ENCODE measurements at places on chromosomes 3 and 15.

GRCh38 chr3:175941352-175941751 lies 1082.2 kb downstream of the NAALADL2 start:
- peak; percentile 1 for DNase-seq

GRCh38 chr3:82132210-82133069 lies 371.0 kb upstream of the GBE1 start:
- no peak for DNase-seq

DNA sequence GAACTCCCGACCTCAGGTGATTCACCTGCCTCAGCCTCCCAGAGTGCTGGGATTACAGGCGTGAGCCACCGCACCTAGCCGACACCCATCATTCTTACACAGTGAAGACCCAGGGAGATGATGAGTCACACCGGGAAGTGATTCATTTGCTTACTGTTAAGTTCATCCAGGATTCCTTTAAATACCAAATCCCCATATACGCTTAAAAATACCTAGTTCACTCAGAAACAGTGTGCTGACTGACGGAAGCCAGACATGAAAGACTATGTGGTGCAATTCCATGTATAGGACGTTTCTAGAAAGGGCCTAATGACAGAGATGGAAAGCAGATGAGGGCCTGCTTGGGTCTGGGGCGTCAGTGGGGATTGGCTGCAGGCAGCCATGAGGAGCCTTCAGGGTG lies 75.2 kb downstream of the APBA2 start:
- DNase-seq = no peak

GRCh38 chr3:8567784-8568575 lies 66.4 kb downstream of the LMCD1 start:
- DNase-seq = no peak

DNA sequence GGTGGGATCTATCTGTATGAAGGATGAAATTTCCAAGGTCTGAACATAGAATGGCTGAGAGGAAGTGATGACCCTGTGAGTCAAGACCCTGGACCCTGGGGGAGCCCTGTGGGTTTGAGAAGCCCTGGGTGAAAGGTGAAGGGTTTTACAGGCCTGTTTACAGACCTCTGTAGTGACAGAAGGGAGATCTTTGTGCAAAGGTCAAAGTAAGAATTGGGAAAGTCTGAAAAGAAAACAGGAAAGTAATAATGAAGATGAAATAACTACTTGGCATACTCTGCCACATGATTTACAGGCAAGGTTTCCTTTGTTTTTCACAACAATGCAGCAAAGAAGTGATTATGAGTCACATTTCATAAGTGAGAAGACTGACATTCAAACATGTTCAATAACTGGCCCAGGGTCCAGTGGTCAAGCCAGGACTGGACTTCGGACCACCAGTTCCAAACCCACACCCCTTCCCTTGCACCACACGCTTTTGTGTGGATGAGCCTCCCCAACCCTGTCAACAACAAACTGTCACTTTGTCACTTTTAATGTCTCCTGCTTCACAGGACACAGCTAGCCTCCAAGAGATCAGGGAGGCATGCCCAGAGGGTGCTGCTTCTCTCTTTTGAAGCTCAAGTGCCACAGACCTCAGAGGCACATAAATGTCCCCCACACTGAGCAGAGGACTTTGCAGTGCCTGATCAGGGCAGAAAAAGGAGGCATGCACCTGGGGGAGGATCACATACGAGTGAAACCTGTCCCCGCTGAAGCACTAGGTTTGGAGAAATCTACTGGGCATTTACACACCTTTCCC lies 21.5 kb downstream of the CD86 start:
- peak; percentile 49 for DNase-seq

- no peak for DNase-seq
Measured at GRCh38 chr15:41183581-41183980, 47.0 kb downstream of the EXD1 start.

- DNase-seq = peak; percentile 29
Measured at GRCh38 chr3:185176750-185177359, 24.0 kb upstream of the C3orf70 start.

DNA sequence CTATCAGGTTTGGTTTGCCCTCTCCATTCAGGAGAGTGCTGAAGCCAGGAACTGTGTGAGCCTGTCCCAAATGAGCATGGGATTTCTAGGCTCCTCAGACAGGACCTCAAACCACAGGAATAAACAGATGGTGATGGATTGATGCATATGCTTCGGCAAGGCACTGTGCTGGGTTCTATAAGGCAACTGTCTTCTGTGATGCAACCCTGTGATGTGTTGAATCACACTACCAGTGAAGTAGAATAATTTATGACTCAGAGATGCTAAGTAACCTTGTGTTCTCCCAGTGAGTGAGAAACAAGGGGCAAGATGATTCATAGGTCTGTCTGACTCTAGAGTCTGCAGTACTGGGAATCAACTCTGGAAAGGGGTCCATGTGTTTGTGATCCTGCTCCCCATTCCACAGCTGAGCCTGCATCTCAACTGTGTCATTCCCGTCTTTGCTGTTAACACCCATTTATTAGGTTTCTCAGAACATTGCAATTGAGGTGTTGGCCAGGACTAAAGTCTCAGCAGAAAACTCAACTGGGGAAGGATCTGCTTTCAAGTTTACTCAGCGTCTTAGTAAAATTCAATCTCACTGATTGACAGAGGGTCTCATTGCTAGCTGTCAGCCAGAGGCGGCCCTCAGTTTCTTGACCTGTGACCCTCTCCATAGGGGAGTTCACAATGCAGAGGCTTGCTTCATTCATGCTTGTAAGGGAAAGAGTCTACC lies 510.1 kb upstream of the CFAP20DC start:
- no peak for DNase-seq

DNA sequence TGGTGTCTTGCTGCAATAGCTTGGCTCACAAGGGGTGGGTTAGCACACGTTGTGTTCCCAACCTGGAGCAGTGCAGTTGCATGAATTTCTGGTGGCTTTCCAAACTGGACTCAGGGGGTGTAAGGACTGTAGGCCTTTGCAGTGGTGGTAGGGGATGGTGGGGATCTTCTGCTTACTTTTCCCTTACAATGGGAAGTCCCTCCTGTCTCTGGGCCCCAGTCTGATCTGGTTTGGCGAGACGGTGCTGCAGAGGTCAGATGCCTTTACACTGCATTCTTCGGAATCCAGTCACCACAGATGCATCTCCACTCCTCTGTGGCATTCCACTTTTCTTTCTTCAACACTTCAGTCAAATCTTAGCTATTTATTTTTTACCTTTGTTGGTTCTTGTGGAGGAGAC lies 132.1 kb downstream of the DOCK3 start:
- no peak for DNase-seq

DNA sequence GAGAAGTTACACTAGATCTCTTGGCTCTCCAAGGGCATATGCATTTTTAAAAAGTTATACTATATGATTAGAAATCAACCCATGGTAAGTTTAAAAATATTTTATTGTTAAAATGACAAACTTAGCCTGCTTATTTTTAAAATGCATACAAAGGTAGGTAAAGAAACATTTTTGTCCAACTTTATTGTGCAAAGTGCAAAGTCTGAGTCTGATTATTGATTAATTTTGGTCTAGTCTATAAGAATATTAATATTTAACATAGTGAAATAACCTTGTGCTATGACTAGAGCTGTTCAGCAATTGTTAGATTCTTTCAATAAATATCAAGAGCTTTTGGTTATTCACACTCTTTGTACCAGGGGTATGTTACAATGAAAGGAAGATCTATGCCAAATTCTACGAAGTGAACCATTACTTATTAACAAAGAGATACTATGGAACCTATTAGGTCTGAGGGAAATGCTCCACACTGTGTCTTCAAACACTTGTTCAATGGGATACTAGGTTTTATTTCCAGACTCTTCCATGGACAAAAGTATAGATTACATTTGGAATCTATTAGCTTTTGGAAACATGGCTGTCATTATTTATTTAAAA lies 70.4 kb downstream of the DIPK2A start:
- no peak for DNase-seq

DNA sequence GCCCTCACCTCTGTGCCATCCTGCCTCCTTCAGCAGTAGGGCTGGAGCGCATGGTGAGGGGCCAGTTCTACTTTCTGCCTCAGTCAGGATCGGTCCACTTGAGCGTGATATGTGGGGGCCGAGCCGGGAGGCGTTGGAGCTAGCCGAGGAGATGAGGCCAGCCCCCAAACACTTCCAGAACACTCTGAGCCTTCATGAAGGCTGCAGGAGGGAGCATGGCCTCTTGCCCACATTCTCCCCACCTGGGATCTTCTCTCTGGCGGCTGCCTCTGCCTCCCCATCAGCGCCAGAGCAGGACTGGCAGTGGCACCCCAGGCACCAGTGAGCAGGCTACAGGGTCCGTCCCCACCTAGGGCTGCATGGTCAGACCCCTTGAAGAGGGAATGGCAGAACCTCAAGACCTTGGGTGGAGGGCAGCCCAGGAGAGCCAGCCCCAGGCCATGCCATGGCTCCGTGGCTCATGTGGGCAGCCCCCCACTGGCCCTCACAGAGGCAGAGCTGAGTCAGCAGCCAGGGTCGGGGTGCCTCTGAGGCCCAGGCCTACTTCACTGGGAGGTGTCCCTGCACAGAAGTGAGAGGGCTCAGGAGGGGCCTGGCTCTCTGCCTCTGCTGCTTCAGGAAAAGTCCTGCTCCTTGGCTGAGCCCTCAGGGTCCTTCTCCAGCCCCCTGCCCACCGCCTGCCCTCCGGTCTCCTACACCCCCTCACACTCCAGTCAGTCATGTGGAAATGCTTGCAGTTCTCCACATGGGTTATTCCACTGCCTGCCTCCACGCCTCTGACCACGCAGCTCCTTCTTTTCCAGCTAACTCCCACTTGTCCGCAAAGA lies 28.1 kb upstream of the CYP11A1 start:
- no peak for DNase-seq

Measured in CD4-positive, CD25-positive, alpha-beta regulatory T cell (primary cell).